ENCODE measurements at places on chromosomes 12 and 14. TPM values are rescaled to one million over a fixed set of nuclear protein-coding genes. Genes with fewer than 3 reads are reported as not detected.

NDRG2 gene
- 114 TPM for total RNA-seq

TDRD9 gene
- 1.5 TPM for total RNA-seq

KLRC3 gene
- not detected for total RNA-seq

SIX6 gene
- not detected for total RNA-seq

RPGRIP1 gene
- 1.1 TPM for total RNA-seq

KRT7 gene
- 43.1 TPM for total RNA-seq

APOF gene
- total RNA-seq = not detected

JAG2 gene
- 17.4 TPM for total RNA-seq

C12orf54 gene
- not detected for total RNA-seq

PPTC7 gene
- total RNA-seq = 17.9 TPM

EFS gene
- total RNA-seq = 35.5 TPM

PRPH gene
- total RNA-seq = 0.18 TPM

POTEM gene
- total RNA-seq = not detected

RFLNA gene
- total RNA-seq = 15.0 TPM
